ENCODE measurements at places on chromosomes 7 and 10.

GRCh38 chr10:76211691-76212090, 780.3 kb downstream of the LRMDA start:
- no peak for DNase-seq

DNA sequence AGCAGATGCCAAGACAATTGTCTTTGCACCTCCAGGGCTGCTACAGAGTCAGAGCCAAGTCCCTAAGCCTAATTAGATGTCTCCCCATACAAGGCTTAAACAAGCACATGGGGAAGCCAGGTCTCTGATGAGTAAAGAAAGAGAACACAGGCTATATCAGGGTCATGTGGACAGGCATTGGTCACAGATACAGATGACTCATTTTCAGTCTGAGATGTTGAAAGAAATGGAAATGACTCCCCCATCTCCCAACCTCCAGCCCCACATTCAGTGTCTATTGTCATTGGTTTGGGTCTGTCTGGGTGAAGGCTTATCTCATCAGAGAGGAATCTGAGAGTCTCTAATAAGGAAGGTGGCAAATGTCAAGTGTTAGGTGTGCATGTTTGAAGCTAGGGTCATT, 290.1 kb upstream of the KIAA1217 start:
- DNase-seq, result no peak

DNA sequence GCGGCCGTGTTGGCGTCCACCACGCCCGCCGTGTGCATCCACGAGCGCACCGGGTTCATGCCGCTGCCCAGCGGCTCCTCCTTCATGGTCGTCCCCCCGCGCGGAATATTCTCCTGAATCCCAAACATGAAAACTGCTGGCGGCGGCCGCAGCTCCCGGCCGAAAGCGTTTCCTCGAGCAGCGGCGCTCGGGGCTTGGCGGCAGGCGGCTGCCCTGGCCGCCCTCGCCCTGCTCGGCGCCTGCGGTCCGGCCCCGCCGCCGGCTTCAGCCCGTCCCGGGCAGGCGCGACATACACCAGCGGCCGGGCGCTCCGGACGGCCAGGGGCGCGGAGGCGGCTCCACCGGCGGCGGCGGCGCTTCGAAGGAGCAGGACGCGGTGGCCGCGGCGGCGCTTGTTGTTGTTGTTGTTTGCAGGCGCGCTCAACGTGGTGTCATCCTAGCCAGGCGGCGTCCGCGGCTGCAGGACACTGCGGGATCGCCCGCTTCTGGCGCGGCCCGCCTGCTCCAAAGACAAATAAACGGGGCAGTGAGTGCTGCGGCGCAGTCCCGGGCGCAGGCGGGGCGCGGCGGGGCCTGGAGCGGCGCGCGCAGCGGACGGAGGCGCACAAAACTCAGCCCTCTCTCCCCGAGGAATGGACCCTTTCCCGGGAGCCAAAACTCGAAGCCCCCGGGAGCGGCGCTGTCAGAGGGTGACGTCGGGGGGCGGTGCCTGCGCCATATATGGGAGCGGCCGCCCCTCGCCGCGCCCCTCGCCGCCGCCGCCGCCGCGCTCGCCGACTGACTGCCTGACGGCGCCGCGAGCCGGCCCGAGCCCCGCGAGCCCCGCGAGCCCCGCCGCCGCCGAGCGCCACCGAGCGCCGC, at the start of gene EBF3:
Gene EBF3, minus strand, starts transcription at position 634 of the 861 bp plus-strand sequence. Its CDS starts 506 bp downstream, at position 128.
- peak; percentile 27 for DNase-seq

GRCh38 chr7:29988424-29989256, 961 bp downstream of the SCRN1 start:
- peak; percentile 7 for DNase-seq

GRCh38 chr7:15828881-15829280, 142.4 kb upstream of the MEOX2 start:
- DNase-seq, result no peak

GRCh38 chr10:36441557-36441956, 683.8 kb upstream of the ANKRD30A start:
- no peak for DNase-seq

DNA sequence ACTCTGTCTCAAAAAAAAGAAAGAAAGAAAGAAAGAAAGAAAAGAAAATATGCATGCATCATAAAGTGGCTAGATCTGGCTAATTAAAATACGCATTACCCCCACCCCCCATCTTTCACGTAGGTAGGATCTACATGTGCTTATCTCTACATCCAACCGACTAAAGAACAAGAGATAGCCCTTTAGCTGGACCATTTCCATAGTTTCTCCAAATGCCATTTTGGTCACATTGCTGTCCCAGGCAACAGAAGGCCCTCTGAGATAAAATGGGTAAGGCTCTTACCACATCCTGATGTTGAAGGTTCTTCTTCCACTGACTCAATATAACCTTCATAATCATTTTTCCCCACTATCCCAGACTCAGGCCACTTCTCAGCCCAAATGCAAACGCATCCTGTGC, 31.5 kb downstream of the PIK3AP1 start:
- DNase-seq, result no peak

GRCh38 chr10:46540412-46541016, 15.9 kb downstream of the GPRIN2 start:
- DNase-seq, result no peak

DNA sequence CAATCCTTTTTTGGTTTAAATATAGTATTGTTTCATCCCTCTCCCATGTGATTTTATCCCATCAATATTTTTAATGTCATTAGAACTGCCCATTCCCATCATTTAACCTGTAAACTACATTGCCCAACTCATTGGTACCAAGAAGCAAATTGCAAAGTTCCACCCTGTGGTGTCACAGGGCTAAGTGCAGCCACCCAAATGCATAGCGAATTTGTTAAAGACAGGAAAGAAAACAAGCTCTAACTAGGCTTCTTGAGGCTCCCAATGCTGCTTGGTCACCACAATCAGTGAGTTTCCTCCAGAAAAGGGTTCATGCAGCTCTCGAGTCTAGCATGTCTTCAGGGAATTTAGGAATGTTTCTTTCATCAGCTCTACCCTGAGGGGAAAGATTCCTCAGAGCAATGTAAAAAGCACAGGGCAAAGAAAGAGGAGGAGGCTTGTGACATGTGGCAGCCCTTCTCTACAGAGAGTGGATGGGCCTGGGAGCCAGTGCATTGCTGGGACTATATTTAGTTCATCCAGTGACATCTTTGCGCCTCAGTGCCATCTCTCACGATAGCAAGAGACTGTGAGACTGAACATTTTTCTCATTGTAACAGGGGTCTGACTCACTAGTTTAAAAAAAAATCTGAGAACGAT, 58.1 kb downstream of the CAV1 start:
- no peak for DNase-seq

- DNase-seq, result no peak
Observed at GRCh38 chr10:67903581-67903980, 19.1 kb downstream of the SIRT1 start.

GRCh38 chr10:25631471-25631870, 302.6 kb upstream of the MYO3A start:
- DNase-seq, result no peak

DNA sequence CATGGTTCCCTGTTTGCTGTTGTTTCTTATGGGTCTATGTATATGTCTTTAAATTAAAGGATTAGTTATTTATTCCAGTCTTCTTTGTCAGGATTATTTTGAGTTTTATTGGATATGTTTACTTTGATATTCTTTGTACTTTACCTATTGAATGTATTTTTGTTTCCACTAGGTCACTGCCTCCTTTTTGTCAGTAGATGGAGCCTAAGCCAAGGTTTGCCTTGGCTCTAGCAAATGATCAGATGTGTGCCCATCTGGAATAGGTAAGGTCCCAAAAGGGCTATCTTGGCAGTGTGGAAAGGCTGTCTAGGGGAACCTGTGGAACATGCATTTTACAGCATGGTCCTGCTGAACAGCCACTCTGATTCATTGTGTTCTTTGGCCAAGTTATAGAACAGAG, 337.3 kb upstream of the GHITM start:
- no peak for DNase-seq

DNA sequence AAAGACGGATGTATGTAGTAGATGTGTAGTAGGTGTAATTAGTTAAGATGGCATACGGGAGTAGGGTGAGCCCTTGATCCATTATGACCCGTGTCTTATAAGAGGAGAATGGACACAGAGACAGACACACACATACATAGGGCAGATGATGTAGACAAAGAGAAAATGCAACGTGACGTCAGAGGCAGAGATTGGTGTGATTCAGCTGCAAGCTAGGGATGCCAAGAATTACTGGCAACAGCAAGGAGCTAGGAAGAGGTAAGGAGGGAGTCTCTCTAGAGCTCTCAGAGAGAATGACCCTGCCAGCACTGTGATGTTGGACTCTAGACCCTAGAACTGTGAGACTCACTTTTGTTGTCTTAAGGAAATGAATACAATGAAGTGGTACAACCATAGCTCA, 247.0 kb upstream of the HABP2 start:
- no peak for DNase-seq

Data from activated T-cell treated with anti-CD3 and anti-CD28 coated beads for 1 hour (primary cell).